ENCODE measurements at places on chromosomes 5 and 9.

DNA sequence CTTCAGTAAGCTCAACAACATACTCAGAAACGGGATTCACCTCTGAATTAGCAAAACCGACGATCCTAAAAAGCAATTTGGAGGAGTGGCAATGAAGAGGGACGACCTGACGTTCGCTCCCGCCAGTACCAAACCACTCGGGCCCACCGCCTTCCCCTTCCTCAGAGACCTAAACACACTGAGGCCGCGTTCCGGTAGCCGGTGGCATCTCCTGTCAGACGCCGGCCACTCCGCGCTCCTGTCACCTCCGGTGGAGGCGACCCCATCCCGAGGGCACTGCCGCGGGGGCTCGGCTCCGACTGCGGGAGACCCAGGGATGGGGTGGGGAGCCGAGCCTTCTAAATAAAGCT lies 617 bp downstream of the PPP6C start:
- no peak for DNase-seq

DNA sequence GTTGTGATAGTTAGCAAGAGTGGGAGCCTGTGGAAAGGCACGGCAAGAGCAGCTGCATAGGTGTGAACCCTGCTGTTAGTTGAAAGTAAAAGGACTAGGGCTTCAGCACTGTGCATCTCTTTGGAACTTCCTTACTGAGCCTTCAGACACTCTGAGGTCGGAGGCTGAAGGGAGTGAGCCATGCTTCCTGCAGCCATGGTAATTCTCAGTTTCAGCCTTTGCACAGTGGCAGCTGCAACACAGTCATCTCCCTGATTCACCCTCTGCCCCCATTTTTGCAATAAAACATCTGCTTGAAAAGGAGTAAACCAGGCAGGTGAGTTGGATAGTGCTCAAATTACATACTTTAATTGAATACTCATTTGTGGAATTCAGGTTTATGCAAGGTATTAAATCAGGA lies 6.5 kb upstream of the TLE4 start:
- peak; percentile 22 for DNase-seq

DNA sequence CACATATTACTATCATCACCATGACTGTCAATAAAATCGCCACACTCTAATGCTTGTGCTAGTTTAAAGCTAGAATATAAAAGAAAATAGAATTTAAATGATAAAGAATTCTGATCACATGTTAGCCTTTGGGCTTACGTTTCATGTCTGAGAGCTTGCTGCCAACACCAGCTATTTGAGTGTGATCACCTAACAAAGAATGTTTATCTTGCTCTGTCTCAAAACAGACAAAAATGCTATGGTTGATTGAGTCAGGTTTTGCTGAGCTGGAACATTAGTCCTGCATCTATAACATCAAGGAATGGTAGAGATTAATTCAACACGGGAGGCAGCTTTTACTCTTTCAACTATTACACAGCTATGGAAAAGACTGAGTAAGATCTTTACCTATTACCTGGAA lies 50.7 kb downstream of the MSX2 start:
- DNase-seq, result no peak

DNA sequence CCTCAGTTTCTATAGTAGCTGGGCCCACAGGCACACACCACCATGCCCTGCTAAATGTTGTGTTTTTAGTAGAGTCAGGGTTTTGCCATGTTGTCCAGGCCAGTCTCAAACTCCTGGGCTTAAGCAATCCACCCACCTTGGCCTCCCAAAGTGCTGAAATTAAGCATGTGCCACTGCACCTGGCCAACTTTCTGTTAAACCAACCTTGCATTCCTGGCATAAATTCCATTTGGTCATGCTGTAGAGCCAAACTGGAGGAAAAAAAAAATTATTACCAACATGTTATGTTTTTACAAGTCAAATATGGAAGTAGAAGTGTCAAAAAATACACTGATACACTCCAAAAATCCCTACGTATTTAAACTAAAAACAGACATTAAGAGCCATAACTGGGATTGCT lies 54.1 kb downstream of the ERMP1 start:
- no peak for DNase-seq

DNA sequence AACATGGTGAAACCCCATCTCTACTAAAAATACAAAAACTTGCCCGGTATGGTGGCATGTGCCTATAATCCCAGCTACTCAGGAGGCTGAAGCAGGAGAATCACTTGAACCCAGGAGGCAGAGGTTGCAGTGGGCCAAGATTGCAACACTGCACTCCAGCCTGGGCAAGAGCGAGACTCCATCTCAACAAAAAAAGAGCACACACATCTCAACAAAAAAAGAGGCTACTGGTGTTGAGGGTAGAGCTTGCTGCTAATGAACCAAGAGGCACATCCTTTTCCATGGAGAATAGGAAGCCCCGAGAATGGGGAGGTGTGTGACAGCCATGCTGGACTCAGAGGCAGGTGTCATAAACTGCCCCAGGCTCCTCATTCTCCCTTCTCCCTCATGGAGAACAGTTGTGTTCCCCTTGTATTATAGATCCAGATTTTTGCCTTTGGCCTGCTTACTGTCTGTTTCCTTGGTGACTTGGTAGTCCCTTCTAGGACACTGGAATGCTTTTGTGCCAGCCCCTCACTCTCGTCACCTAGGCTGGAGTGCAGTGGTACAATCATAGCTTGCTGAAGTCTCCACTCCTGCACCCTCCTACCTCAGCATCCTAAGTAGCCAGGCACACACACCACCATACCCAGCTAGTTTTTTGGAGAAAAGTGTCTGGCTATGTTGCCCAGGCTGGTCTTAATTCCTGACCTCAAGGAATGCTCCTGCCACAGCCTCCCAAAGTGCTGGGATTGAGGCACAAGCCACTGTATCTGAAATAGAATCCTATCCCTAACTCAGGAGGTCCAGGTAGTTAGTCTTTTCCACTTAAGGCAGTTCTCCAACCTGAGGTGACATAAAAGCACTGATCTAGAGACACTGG lies 5.1 kb downstream of the RPL12 start:
- no peak for DNase-seq

All from NCI-H2081 (cell line).